Left ventricle myocardium inferior (tissue), 1 donor: ENCODE measurements at places on chromosomes 16 and 17. TPM values are rescaled to one million over a fixed set of nuclear protein-coding genes. Genes with fewer than 3 reads are reported as not detected.

GRCh38 chr17:76179496-76180467 lies 38.7 kb upstream of the FOXJ1 start:
- no peaks in the 10 kb centered on the region for H3K27me3 ChIP-seq
- no peak overlapping the region for H3K27ac ChIP-seq
- no peak overlapping the region for H3K4me3 ChIP-seq
- H3K4me1 ChIP-seq = peaks cover 8% of the 10 kb centered on the region

- H3K36me3 ChIP-seq = no peaks in the 10 kb centered on the region
- DNase-seq = no peak
- no peak overlapping the region for H3K4me3 ChIP-seq
- peaks cover 100% of the 10 kb centered on the region for H3K27me3 ChIP-seq
- H3K4me1 ChIP-seq = no peaks in the 10 kb centered on the region
Measured at GRCh38 chr17:48373130-48373830, 56.7 kb downstream of the SKAP1 start.

- H3K27ac ChIP-seq = no peak overlapping the region
- H3K36me3 ChIP-seq = no peaks in the 10 kb centered on the region
- no peaks in the 10 kb centered on the region for H3K27me3 ChIP-seq
- H3K4me3 ChIP-seq = no peak overlapping the region
- no peak for DNase-seq
Measured at GRCh38 chr16:61324044-61324443, 712.2 kb downstream of the CDH8 start.

DNA sequence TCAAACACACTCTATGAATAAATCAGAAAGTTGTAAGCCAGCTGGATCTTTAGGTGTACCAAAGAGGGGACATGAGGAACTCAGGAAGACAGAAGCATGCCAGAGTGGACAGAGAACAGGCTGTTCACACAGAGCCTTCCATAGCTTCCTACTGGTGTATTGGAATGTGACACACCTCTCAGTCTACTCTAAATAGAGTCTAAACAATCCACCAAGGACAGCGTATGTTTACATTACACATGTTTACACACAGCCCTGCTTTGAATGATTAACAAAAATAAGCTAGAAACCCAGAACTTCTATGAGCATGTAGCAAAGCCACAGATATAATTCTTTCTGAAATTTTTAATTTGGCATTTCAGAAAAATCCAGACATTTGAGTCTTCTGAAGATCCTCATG lies 1279.0 kb upstream of the CDH8 start:
- H3K4me1 ChIP-seq = peaks cover 12% of the 10 kb centered on the region
- no peak overlapping the region for H3K27ac ChIP-seq
- H3K27me3 ChIP-seq = no peaks in the 10 kb centered on the region
- no peak overlapping the region for H3K4me3 ChIP-seq

DNA sequence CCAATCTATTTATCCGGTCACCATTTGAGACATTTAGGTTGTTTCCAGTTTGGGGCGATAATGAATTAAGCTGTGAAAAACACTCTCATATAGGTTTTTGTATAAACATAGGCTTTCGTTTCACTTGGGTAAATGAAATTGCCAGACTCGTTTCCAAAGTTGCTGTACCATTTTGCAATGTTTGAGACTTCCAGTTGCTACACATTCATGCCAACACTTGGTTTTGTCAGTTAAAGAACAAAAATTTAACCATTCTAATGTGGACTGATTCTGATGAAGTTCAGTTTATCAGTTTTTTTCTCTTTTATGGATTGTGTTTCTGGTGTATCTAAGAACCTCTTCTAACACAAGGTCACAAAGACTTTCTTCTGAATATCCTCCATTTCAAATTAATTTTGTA lies 52.4 kb downstream of the YPEL2 start:
- peak overlapping the region; percentile 66 for H3K27ac ChIP-seq
- H3K36me3 ChIP-seq = peaks cover 2% of the 10 kb centered on the region
- H3K4me3 ChIP-seq = no peak overlapping the region

GRCh38 chr16:66286527-66286926 lies 80.0 kb upstream of the CDH5 start:
- H3K4me3 ChIP-seq = no peak overlapping the region
- H3K27ac ChIP-seq = no peak overlapping the region
- no peak for DNase-seq
- H3K36me3 ChIP-seq = no peaks in the 10 kb centered on the region
- no peaks in the 10 kb centered on the region for H3K27me3 ChIP-seq

Gene CCR7
- not detected for total RNA-seq

- peaks cover 20% of the 10 kb centered on the region for H3K4me1 ChIP-seq
- no peak for DNase-seq
- no peaks in the 10 kb centered on the region for H3K27me3 ChIP-seq
Measured at GRCh38 chr17:55452139-55452790, 30.6 kb upstream of the MMD start.
